Activated naive CD4-positive, alpha-beta T cell treated with anti-CD3 and anti-CD28 coated beads for 36 hours (primary cell): ENCODE measurements at places on chromosomes 4 and X. TPM values are rescaled to one million over a fixed set of nuclear protein-coding genes. Genes with fewer than 3 reads are reported as not detected.

DNA sequence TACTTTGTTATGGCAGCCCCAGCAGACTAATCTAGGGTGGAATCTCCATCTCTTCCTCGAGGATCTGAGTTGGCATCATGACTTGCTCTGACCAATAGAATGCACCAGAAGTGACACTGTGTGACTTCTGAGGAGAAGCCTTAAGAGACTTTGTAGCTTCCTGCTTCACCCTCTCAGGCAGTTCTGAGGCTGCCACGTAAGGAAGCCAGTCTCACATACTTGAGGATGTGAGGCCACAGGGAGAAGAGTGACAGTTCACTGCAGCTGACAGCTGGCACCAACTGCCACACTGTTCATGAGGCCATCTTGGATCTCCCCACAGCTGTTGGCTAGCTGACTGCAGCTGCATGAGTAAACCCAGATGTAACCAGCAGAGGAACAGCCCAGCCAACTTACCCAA lies 29.3 kb upstream of the BCOR start:
- DNase-seq = peak; percentile 49
- peak overlapping the region; percentile 31 for H3K27ac ChIP-seq
- peaks cover 6% of the 10 kb centered on the region for H3K4me1 ChIP-seq
- no peaks in the 10 kb centered on the region for H3K27me3 ChIP-seq
- H3K4me3 ChIP-seq = no peak overlapping the region
- H3K36me3 ChIP-seq = peaks cover 3% of the 10 kb centered on the region

The IL21 gene
- total RNA-seq = 53.1 TPM

The MAGEE2 gene
- not detected for total RNA-seq

GRCh38 chr4:183337833-183338232 lies 15.6 kb upstream of the CLDN24 start:
- H3K4me1 ChIP-seq = peaks cover 4% of the 10 kb centered on the region
- H3K36me3 ChIP-seq = no peaks in the 10 kb centered on the region
- H3K4me3 ChIP-seq = no peak overlapping the region
- H3K27me3 ChIP-seq = peaks cover 12% of the 10 kb centered on the region

The ATP1B4 gene
- total RNA-seq = not detected

GRCh38 chr4:47662975-47663374 lies 174.9 kb downstream of the CORIN start:
- DNase-seq = peak; percentile 65
- no peaks in the 10 kb centered on the region for H3K36me3 ChIP-seq
- H3K4me1 ChIP-seq = no peaks in the 10 kb centered on the region

DNA sequence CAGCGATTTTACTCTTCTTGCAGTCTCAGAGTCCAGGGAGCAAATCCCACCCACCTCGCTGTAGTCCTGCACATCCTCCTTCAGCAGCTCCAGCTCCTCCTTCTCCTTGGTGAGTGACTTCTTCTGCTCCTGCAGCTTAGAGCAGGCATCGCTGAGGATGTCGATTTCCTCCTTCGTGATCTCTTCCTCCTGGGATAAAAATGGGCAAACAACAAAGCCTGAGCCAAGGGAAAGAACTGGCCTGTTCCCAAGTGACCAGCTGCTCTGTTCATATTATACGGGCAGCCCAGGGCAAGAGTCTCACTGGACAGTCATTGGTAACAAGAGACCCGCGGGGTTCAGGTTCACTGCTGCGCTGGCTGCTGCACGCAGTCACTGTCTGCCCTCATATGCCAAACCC lies 26.2 kb downstream of the FGFR3 start:
- H3K4me1 ChIP-seq = no peaks in the 10 kb centered on the region
- H3K4me3 ChIP-seq = no peak overlapping the region
- no peak overlapping the region for H3K27ac ChIP-seq
- no peaks in the 10 kb centered on the region for H3K27me3 ChIP-seq
- peaks cover 29% of the 10 kb centered on the region for H3K36me3 ChIP-seq

DNA sequence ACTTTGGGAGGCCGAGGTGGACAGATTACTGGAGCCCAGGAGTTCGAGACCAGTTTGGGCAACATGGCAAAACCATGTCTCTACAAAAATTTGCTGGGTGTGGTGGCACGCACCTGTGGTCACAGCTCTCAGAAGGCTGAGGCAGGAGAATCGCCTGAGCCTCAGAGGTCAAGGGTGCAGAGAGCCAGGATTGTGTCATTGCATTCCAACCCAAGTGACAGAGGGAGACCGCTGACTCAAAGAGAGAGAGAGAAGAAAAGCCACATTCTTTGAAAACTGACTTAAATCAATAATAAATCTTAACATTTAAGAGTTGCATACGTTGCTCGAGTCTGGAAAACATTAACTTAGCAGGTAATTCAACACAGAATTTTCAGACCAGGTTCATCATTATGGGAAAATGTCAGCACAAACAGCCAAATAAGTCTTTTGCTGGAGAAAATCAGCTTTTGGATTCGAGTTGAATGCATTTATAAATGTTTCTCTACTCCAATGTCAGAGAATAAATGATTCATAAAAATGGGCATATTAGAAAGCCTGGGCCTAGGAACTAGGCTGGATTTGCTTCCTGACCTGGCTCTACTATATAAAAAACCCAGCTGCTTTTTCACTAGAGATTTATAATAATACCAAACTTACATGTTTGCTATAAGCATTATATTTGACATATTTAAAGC lies 68.3 kb upstream of the RBPJ start:
- no peaks in the 10 kb centered on the region for H3K36me3 ChIP-seq
- H3K4me1 ChIP-seq = no peaks in the 10 kb centered on the region
- H3K4me3 ChIP-seq = no peak overlapping the region
- DNase-seq = no peak
- H3K27ac ChIP-seq = no peak overlapping the region

The RHOXF2 gene
- not detected for total RNA-seq

GRCh38 chr4:54139332-54139731 lies 39.4 kb downstream of the GSX2 start:
- H3K4me3 ChIP-seq = no peak overlapping the region
- H3K27ac ChIP-seq = no peak overlapping the region
- H3K4me1 ChIP-seq = peaks cover 6% of the 10 kb centered on the region

The SPANXD gene
- total RNA-seq = not detected

The BANK1 gene
- total RNA-seq = 0.07 TPM

DNA sequence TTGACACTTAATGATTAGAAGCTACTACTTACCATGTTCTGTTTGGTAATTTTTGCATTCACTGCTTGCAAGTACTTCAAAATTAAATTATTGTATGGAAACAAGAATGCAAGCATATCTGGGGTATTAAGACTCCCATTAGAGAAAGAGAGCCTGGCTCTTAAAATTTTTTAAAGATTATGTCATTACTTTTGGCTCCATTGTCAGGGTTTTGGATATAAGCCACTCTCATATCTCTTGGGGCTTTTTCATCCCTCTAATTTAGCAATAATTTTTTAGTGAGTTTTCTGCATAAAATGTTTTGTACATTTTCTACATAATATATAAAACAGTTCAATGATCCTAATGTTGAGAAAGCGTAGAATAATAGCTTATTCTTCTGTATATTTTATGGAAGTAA lies 49.4 kb downstream of the SLC9A6 start:
- H3K27me3 ChIP-seq = no peaks in the 10 kb centered on the region
- DNase-seq = no peak
- no peaks in the 10 kb centered on the region for H3K4me1 ChIP-seq
- no peak overlapping the region for H3K4me3 ChIP-seq
- H3K36me3 ChIP-seq = peaks cover 4% of the 10 kb centered on the region

The BTK gene
- total RNA-seq = 0.38 TPM

DNA sequence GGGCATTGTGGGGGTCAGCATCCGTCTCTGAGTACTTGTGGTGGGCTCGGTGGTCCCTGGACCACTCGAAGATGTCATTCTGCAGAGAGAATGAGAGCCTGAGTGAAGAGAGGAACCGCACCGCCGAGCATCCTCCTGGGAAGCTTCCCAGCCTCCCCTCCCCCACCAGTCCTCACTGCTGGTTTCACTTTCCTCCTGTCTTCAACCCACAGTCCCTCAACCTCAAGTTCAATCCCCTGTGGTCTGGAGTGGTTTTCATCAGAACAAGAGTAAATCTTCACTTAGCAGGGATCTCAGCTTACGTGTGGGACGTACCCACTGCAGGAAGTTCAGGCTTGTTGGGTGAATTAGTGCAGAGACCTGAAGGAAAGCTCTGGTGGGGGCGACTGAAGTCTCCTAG lies 117.8 kb downstream of the SCD5 start:
- H3K27me3 ChIP-seq = peaks cover 11% of the 10 kb centered on the region
- no peaks in the 10 kb centered on the region for H3K4me1 ChIP-seq
- no peak overlapping the region for H3K4me3 ChIP-seq
- DNase-seq = no peak
- no peak overlapping the region for H3K27ac ChIP-seq

DNA sequence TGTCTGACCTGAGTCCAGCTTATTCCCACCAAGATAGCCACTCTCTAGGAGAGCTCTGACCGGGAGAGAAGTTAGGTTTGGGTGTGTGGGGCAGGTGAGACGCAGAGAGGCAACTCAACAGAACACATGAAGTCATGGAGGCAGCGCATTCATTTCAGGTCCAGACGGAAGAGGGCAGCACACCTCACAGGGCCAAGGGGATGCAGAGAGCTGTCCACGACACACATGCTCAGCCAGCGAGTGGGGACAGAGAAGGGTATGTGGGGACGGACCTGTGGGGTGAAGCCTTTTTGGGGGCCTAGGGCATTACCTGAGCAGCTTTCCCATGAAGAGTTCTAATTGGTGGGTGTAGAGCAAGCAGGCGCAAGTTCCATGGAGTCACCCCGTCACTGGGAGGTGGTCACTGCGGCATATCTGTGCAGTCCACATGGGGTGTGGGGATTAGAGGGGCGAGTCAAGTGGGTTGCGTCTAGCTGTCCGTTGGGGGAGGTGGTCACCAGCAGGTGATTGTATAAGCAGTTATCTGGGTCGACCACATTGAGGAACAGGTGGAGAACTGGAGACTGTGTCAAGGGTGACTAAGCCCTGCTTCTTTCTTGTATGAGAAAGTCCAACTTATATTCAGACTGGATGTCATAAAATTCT lies 24.3 kb upstream of the UXT start:
- no peak for DNase-seq
- no peaks in the 10 kb centered on the region for H3K36me3 ChIP-seq
- no peak overlapping the region for H3K4me3 ChIP-seq
- no peaks in the 10 kb centered on the region for H3K4me1 ChIP-seq
- no peaks in the 10 kb centered on the region for H3K27me3 ChIP-seq
- H3K27ac ChIP-seq = no peak overlapping the region

DNA sequence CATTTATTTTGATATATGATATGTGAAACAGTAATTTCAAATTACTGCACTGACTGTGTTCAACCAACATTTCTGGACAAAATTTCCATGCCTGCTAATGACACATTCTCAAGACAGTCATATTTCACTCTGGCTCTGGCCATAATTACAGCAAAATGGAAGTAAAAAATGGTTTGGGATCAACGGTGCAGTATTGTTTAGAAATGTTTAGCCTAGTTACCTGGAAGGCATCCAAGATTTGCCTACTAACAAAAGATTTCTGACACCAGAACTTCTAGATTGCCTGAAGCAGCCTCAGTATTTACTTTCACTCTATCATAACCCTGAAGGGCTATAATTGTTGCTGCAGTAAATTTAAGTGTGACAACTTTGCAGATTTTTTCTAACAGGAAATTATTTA lies 416.3 kb downstream of the PCDH10 start:
- no peaks in the 10 kb centered on the region for H3K36me3 ChIP-seq
- no peaks in the 10 kb centered on the region for H3K4me1 ChIP-seq
- no peak overlapping the region for H3K27ac ChIP-seq

DNA sequence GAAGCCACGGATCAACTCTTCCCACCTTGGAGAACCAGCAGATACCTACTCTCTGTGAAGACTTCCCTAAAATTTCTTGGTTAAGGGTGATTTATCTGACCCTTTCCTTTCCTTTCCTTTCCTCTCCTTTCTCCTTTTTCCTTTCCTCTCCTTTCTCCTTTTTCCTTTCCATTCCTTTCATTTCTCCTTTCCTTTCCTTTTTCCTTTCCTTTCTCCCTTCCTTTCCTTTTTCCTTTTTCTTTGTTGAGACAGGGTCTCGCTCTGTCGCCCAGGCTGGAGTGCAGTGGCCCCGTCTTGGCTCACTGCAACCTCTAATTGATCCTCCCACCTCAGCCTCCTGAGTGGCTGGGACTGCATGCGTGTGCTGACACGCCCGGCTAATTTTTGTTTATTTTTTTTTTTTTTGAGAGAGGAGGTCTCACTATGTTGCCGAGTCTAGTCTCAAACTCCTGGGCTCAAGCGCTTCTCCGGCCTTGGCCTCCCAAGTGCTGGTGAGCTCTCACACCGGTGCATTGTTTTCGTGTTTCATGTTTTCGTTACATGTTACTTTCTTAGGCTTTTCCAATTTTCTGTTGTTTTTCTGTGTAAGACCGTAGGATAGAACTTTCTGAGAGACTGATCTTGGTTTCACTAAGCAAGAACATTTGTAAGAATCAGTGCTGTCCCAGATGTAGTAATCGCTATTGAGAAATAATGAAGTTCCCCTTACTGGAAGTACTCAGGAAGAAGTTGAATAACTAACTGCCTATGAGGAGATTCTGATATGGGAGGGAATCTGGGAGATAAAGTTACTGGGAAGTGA lies 2.0 kb downstream of the TMEM165 start:
- H3K4me3 ChIP-seq = peak overlapping the region; percentile 90
- H3K36me3 ChIP-seq = peaks cover 28% of the 10 kb centered on the region
- H3K4me1 ChIP-seq = peaks cover 44% of the 10 kb centered on the region
- peak overlapping the region; percentile 75 for H3K27ac ChIP-seq
- no peaks in the 10 kb centered on the region for H3K27me3 ChIP-seq
- no peak for DNase-seq
